ENCODE measurements at places on chromosomes 7 and 10.

GRCh38 chr10:133109711-133110110 lies 22.0 kb downstream of the ADGRA1 start:
- DNase-seq = no peak

DNA sequence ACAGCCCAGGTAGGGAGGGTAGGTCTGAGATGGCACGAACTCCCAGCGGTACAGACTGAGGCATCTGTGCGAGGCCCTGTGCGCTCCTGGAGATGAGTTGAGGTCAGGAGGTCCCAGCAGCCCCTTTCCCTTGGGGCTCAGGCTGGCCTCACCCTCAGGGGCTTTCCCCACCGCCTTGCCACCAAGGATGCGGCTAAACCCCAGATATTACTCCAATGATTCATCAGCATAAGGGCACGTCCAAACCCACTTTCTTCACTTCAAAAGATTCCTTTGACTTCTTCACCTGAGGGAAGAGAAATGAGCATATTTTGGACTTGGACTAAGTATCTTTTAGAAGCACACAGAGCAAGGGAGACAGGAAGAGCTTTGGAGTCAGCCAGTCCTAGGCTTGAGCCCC lies 20.3 kb downstream of the UROS start:
- no peak for DNase-seq

GRCh38 chr10:20454331-20454730 lies 442.8 kb downstream of the NEBL start:
- DNase-seq = no peak

DNA sequence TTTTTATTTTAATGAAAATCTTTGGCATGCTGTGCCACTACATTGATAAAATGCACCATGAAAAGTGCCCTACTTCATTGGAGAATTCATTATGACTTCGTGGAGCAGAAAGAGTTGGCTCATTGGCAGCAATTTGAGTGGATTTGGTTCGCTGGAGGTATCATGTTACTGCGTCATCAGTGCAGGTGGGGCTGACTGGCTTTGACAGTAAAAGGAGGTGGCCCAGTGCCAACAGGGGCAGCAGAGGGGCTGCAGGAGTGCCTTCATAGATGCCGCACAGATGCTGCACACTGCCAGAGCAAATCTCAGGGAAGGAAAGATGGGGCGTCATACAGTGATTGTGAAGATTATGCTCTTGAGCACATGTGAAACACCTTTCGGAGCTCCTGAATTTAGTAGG lies 22.2 kb downstream of the FZD1 start:
- DNase-seq = no peak
